Esophagus squamous epithelium (tissue), 5 donors: ENCODE measurements at places on chromosomes 13 and 19. TPM values are rescaled to one million over a fixed set of nuclear protein-coding genes. Genes with fewer than 3 reads are reported as not detected.

GRCh38 chr13:100106005-100106404, 17.1 kb downstream of the PCCA start:
- DNase-seq, result no peak

Gene KCNC3
- 0.57 TPM for total RNA-seq

DNA sequence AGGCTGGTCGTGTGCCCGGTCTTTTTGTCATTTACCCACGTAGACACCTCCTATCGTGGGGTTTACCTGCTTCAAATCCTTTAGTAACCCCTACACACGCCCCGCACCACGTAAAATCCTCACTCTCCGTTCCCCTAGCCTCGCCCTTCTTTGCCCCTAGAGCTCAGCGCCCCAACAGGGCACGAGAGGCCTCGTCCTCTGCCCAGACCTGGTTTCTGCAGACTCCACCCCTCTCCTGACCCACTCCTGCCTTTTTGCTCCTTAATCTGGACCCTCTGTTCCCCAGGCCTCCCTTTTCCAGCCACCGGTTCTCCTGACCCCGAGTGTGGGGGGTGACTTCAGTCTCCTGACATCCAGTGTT, 412 bp downstream of the ZNF528 start:
- no peak for DNase-seq

Gene PSG7
- not detected for total RNA-seq

GRCh38 chr13:24107955-24108614, 52.4 kb upstream of the SPATA13 start:
- no peak for DNase-seq

GRCh38 chr13:50476577-50477285, 366.8 kb downstream of the DLEU7 start:
- DNase-seq, result no peak

Gene NLRP5
- not detected for total RNA-seq

Gene FGF21
- not detected for total RNA-seq
